Gastroesophageal sphincter (tissue), 4 donors: ENCODE measurements at places on chromosomes 7 and 10. TPM values are rescaled to one million over a fixed set of nuclear protein-coding genes. Genes with fewer than 3 reads are reported as not detected.

Gene FERD3L
- total RNA-seq, result not detected

Gene PON3
- total RNA-seq, result not detected

Gene SNCG
- total RNA-seq, result 24.1 TPM

DNA sequence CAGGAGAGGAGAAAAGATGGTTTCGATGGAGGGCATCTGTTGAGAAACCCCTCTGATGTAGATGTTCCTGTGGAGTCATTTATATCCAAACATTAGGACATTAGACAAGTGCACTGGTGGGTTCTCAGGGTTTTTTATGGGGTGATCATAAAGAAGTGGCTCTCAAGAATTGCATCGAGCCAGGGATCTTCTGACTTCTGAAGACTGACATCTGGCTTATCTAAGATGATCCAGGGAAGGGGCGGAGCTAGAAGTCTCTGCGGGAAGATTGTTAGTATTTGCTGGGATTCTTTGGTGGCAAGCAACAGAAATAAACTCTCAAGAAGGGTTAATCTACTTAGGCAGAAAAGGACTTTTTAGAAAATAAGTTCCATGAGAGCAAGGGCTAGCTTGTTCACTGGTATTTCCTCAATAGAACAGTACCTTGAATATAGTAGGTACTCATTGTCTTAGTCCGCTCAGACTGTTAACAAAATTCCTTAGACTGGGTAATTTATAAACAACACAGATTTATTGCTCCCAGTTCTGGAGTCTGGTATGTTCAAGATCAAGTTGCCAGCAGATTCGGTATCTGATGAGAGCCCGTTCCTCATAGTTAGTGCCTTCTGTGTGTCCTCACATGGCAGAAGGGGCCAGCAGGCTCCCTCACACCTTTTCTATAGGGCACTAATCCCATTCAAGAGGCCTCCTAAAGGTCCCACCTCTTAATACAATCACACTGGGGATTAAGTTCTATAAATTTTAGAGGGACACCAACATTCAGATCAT, 28.5 kb upstream of the SYPL1 start:
- ATAC-seq, result no peak

Gene TUBB8
- total RNA-seq, result not detected

- peak; percentile 81 for ATAC-seq
Observed at GRCh38 chr7:130393101-130393561, 12.8 kb downstream of the CPA1 start.

GRCh38 chr7:75817116-75817515, 3.5 kb upstream of the CCL24 start:
- ATAC-seq, result no peak

Gene CRHR2
- total RNA-seq, result not detected

DNA sequence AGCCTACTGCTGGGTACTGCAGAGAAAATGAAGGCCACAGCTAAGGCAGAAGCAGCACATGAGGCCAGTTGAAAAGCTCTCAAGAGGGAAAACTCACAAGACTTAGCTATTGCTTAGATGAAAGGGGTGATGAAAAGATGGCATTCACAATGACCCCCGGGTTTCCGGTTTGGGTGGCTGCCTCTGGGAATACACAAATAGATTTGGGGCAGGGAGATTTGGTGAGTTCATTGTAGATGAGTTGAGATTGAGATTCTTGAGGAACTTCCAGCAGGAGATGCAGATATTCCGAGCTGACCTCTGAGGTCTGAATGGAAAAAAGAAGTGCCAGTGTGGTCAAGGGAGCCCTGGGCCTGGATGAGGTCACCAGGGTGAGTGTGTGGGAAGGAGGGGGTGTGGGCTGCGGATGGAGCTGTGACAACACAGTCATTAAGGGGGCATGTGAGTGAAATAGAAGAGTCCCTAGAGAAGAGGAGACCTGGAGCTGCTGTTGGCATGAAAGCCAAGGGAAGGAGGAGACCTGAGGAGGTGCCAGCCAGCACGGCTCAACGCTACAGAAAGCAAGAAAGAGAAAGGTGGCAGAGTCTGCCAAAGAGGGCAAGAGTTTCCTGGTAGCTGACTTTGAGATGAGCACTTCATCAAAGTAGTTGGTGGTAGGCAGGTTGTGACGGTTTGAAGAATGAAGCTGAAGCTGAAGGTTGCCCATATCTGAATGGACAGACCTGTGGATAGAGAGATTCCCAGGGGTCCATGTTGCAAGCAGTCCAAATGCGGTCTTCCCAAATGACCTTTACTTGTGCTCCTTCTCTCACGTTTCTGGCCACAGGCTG, 43.7 kb downstream of the HIF1AN start:
- ATAC-seq, result no peak

GRCh38 chr10:132962623-132963429, 20.5 kb upstream of the CFAP46 start:
- no peak for ATAC-seq

Gene FRG2B
- not detected for total RNA-seq

- no peak for ATAC-seq
Observed at GRCh38 chr7:94300176-94300835, 94.4 kb upstream of the COL1A2 start.

- ATAC-seq, result no peak
Observed at GRCh38 chr7:105210721-105211205, 178.0 kb downstream of the SRPK2 start.

- ATAC-seq, result no peak
Observed at GRCh38 chr10:47225219-47225927, 74.6 kb upstream of the GDF10 start.

DNA sequence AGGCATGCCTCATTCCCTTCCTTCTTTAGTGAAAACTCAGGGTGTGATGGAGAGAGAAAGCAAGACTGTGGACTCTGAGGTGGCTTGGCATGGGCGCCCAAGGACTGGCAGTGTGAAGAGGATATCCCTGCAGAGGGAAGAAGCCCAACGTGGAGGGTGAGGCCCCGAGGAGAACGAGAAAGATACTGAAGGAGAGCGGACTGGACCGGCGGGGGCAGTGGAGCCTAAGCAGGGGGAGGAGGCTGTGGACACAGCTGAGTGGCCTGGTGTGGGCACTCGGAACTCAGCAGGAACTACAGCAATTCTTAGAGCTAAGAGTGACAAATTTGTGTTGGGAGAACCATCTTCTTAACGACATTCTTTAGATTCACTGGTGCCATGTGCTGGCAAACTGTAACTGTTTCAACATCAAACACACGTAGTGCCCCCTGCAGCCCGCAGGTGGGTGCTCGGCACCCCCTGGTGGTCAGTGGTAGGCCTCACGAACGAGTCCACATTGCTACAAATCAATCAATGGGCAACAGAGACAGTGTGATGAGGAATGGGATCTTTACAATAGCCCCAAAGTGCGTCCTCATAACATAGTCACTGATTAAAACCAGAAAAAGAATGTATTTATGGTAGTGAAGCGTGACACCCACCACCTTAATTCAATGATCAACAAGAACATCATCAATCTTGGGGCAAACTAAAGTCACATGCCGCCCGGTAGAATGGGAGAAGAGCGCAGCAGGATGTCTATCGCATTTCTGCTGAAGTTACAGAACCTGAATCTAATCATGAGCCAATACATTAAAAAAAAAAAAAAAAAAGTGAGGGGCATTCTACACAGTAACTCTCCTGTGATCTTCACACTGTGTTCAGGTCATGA, 2.0 kb upstream of the SFTPA1 start:
- no peak for ATAC-seq
